ENCODE measurements at places on chromosomes 2 and 18. TPM values are rescaled to one million over a fixed set of nuclear protein-coding genes. Genes with fewer than 3 reads are reported as not detected.

The MYO5B gene
- 26.7 TPM for total RNA-seq

The RAB31 gene
- total RNA-seq = 6.1 TPM

The RAB6C gene
- not detected for total RNA-seq

The KCNG2 gene
- total RNA-seq = not detected

- H3K27ac ChIP-seq = no peak overlapping the region
- DNase-seq = no peak
- H3K36me3 ChIP-seq = peaks cover 28% of the 10 kb centered on the region
- H3K27me3 ChIP-seq = no peaks in the 10 kb centered on the region
Measured at GRCh38 chr2:43430489-43430888, 165.3 kb downstream of the THADA start.

- H3K27ac ChIP-seq = peak within 1 kb of the TSS; percentile 100
- DNase-seq = peak; percentile 92
- peak within 1 kb of the TSS; percentile 98 for H3K4me3 ChIP-seq
Measured at GRCh38 chr2:88016086-88016959, at the start of gene RNU2-63P. Gene RNU2-63P (minus strand): TSS chr2:88016547.

- no peak overlapping the region for H3K27ac ChIP-seq
- no peak overlapping the region for H3K4me3 ChIP-seq
- no peaks in the 10 kb centered on the region for H3K36me3 ChIP-seq
- peaks cover 10% of the 10 kb centered on the region for H3K4me1 ChIP-seq
- no peaks in the 10 kb centered on the region for H3K27me3 ChIP-seq
- no peak for DNase-seq
Measured at GRCh38 chr2:112151701-112152440, 13.7 kb downstream of the FBLN7 start.

DNA sequence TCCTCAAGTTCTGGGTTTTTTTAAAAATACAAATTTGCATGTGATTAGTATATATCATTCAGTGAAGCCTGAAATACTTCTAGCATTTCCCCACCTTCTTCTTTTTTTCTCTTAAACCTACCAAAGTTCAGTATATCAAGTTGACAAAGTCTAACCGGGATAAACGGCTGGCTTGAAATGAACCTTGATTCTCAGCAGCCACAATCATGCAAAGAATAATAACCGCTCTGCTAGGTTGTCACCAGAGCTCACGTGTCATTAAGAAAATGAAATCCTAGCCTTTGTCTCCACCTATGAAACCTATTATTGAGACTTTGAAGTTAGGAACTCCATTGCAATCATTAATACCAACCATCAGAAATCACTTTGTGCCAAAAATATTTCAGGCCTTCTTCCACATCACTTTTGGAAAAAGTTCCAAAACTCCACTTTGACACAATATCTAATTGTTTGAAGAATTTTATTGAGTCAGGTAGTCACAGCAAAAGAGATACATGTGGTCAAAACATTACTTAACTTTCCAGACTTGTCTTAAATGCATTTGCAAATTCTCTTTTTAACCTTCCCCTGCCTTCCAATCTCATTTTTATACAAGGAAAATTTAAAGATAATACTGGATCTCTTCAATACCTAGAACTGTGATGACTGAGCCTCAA, 285.6 kb upstream of the ACVR2A start:
- H3K27me3 ChIP-seq = no peaks in the 10 kb centered on the region
- H3K4me1 ChIP-seq = peaks cover 6% of the 10 kb centered on the region
- DNase-seq = no peak
- H3K27ac ChIP-seq = no peak overlapping the region
- no peak overlapping the region for H3K4me3 ChIP-seq

GRCh38 chr18:48815581-48816324, 135.0 kb downstream of the SMAD7 start:
- no peak overlapping the region for H3K27ac ChIP-seq
- no peak overlapping the region for H3K4me3 ChIP-seq
- peaks cover 26% of the 10 kb centered on the region for H3K36me3 ChIP-seq
- DNase-seq = no peak

- DNase-seq = peak; percentile 83
- no peaks in the 10 kb centered on the region for H3K27me3 ChIP-seq
Measured at GRCh38 chr2:181627545-181627944, 29.4 kb downstream of the CERKL start.

DNA sequence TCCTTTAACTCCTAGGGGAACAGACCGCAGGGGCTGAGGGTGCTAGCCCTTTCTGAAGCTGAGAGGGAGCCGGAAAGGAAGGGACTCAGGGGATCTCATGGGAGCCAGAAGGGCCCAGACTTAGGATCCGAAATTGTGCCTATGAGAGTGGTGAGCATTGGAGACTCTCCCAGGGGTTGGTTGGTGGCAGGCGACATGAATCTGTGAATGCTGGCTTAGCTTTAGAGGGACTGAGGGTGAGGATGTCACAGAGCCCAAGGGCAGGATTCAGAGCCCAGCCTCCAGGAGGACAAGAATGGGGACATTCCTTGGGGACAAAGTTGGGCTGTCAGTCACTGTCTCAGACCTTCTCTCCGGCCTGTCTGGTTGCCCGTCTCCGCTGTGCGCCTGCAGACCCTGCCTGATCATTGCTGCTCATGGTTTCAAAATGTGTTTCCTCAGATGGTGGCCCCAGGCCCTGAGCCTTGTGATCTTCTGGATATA, 17.5 kb downstream of the GNLY start:
- peak overlapping the region; percentile 87 for H3K27ac ChIP-seq
- H3K27me3 ChIP-seq = no peaks in the 10 kb centered on the region
- H3K4me1 ChIP-seq = peaks cover 34% of the 10 kb centered on the region
- H3K36me3 ChIP-seq = no peaks in the 10 kb centered on the region

GRCh38 chr2:62460175-62460574, 45.8 kb downstream of the TMEM17 start:
- peaks cover 6% of the 10 kb centered on the region for H3K36me3 ChIP-seq
- H3K27ac ChIP-seq = no peak overlapping the region
- no peak overlapping the region for H3K4me3 ChIP-seq
- H3K4me1 ChIP-seq = no peaks in the 10 kb centered on the region

GRCh38 chr2:219514196-219514761, at the start of gene ASIC4:
Gene ASIC4 (plus strand): TSS chr2:219514482. CDS start chr2:219514725, 243 bp downstream.
- no peak within 1 kb of the TSS for H3K4me3 ChIP-seq
- H3K27ac ChIP-seq = no peak within 1 kb of the TSS
- peaks cover 94% of the 10 kb centered on the region for H3K27me3 ChIP-seq
- no peaks in the 10 kb centered on the region for H3K36me3 ChIP-seq

GRCh38 chr2:218146056-218146455, 20.2 kb downstream of the CXCR2 start:
- peaks cover 26% of the 10 kb centered on the region for H3K4me1 ChIP-seq
- DNase-seq = no peak
- H3K27me3 ChIP-seq = no peaks in the 10 kb centered on the region
- H3K27ac ChIP-seq = no peak overlapping the region

DNA sequence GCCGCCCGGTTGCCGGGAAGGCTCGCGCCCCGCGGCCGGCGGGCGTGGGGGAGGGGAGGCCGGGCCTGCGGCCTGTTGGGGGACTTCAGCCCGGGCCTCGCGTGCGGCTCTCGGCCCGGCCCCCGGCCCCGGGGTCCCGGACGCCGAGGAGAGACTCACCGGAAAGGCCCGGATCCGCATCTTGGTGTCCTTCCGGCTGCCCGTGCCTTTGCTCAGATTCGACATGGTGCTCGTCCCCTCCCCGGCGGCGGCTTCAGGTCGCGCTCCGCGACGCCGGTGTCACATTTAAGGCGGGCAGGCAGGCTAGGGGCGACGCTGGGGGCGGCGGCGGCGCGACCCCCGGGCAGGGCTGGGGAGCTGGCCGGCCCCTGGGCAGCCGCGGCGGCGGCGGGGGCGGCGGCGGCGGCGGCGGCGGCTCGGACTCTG, 365 bp downstream of the CUL3 start:
- peak overlapping the region; percentile 91 for H3K27ac ChIP-seq
- H3K27me3 ChIP-seq = no peaks in the 10 kb centered on the region
- peak overlapping the region; percentile 82 for H3K4me3 ChIP-seq
- peaks cover 5% of the 10 kb centered on the region for H3K4me1 ChIP-seq
- H3K36me3 ChIP-seq = no peaks in the 10 kb centered on the region

Measured in MCF 10A (cell line).